M059J (cell line): ENCODE measurements at places on chromosomes 4 and X. TPM values are rescaled to one million over a fixed set of nuclear protein-coding genes. Genes with fewer than 3 reads are reported as not detected.

USP26 gene
- not detected in 2 replicates for total RNA-seq

SPANXN3 gene
- total RNA-seq: not detected in 2 replicates

WDR17 gene
- 0.86 and 1.1 TPM in 2 replicates for total RNA-seq

MAGEC2 gene
- 70.6 and 77.9 TPM in 2 replicates for total RNA-seq

FGFBP2 gene
- total RNA-seq: not detected in 2 replicates

TSPAN6 gene
- 52.0 and 66.0 TPM in 2 replicates for total RNA-seq

PGAM4 gene
- total RNA-seq: not detected in 2 replicates

RNF128 gene
- 0.12 and 0.20 TPM in 2 replicates for total RNA-seq

GUCY1A1 gene
- 0.15 and 0.37 TPM in 2 replicates for total RNA-seq

MBNL3 gene
- total RNA-seq: 3.0 and 4.7 TPM in 2 replicates

CLIC2 gene
- 1.3 and 1.5 TPM in 2 replicates for total RNA-seq

CPZ gene
- 7.0 and 13.2 TPM in 2 replicates for total RNA-seq

RASSF6 gene
- total RNA-seq: 0.02 TPM in 1 of 2 replicates, not detected in the other

CT45A2 gene
- total RNA-seq: not detected in 2 replicates

PABPC1L2B gene
- not detected in 2 replicates for total RNA-seq

DDX53 gene
- total RNA-seq: 0.81 and 1.6 TPM in 2 replicates

ABLIM2 gene
- total RNA-seq: not detected in 2 replicates

TEC gene
- total RNA-seq: 0.12 and 0.81 TPM in 2 replicates

RAB41 gene
- total RNA-seq: not detected in 2 replicates

ZNF41 gene
- total RNA-seq: 8.2 and 11.7 TPM in 2 replicates

ALG13 gene
- total RNA-seq: 26.9 and 53.0 TPM in 2 replicates

FGD1 gene
- 5.6 and 10.4 TPM in 2 replicates for total RNA-seq

SHROOM4 gene
- 0.54 and 1.8 TPM in 2 replicates for total RNA-seq

HMX1 gene
- total RNA-seq: not detected in 2 replicates

MAGEA11 gene
- total RNA-seq: 0.07 and 0.42 TPM in 2 replicates

ANKRD17 gene
- total RNA-seq: 27.8 and 32.8 TPM in 2 replicates

PLAC8 gene
- 122 and 240 TPM in 2 replicates for total RNA-seq

EPGN gene
- not detected in 2 replicates for total RNA-seq

MAGEA8 gene
- not detected in 2 replicates for total RNA-seq

FAM236C gene
- total RNA-seq: not detected in 2 replicates

CNGA1 gene
- total RNA-seq: 0.32 TPM in 1 of 2 replicates, not detected in the other

TMPRSS11F gene
- not detected in 2 replicates for total RNA-seq

TCEANC gene
- 1.4 and 5.1 TPM in 2 replicates for total RNA-seq

ARHGAP36 gene
- total RNA-seq: not detected in 2 replicates

TMEM255A gene
- total RNA-seq: 1.9 and 2.6 TPM in 2 replicates

TFDP3 gene
- total RNA-seq: not detected in 2 replicates

KIAA1210 gene
- 0.02 TPM in 1 of 2 replicates, not detected in the other for total RNA-seq

ZNF732 gene
- total RNA-seq: not detected in 2 replicates

TEX11 gene
- not detected in 2 replicates for total RNA-seq

IQCM gene
- not detected in 2 replicates for total RNA-seq

RHOXF2B gene
- not detected in 2 replicates for total RNA-seq
